ENCODE measurements at places on chromosomes 6 and 20.

GRCh38 chr6:71011871-71012371 lies 55.1 kb upstream of the B3GAT2 start:
- no peak for DNase-seq

GRCh38 chr6:16600026-16600425 lies 161.2 kb downstream of the ATXN1 start:
- DNase-seq = no peak

DNA sequence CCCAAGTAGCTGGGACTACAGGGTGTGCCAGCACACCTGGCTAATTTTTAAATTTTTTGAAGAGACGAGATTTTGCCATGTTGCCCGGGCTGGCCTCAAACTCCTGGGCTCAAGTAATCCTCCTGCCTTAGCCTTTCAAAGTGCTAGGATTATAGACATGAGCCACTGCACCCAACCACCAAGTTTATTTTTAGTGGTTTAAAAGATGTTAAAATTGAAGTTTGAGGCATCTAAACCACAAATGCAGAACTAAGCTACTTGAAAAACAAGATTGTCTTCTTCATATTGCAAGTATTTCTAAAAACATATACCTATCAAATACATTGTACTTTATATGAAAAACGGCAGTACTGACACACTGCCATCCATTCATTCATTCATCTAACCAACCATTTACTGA lies 31.6 kb downstream of the WASF1 start:
- DNase-seq = no peak

DNA sequence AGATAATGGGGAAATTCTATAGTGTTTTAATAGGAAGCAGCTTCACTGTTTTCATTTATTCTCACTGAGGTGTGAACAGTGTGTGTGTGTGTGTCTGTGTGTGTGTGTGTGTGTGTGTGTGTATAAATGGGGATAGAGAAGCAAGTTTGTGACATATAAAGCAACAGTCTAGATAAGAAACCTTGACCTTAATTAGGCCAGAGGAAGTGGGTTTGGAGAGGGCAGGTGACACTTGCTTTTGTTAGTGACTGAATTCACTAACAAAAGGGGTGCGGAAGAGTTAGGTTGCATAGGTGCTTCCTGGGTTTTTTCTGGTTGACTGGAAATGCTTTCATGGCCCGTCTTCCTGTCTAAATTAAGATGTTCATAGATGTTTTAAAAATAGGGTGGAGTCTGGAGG lies 515.7 kb upstream of the FLRT3 start:
- no peak for DNase-seq

Measured in activated CD4-positive, alpha-beta T cell treated with anti-CD3 and anti-CD28 coated beads for 24 hours (primary cell).